ENCODE measurements at places on chromosomes 6 and 20.

DNA sequence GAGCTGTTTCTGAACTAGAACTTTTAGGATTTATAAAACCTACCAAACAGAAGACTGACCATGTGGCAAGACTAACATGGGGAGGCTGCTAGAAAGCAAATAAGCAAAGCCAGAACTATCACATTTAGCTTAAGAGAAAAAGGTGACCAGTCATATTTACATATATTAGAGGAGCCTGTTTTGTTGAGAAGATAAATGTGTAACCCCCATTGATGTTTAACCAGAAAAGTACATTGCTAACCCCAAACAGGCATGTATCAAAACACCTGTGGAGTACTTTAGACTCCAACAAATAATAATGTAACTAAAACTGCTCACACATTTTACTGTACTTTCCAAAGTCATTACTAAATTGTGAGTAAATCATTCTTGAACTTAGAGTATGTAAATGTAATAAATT is 35.0 kb downstream of the AKIRIN2 start:
- no peak for DNase-seq

DNA sequence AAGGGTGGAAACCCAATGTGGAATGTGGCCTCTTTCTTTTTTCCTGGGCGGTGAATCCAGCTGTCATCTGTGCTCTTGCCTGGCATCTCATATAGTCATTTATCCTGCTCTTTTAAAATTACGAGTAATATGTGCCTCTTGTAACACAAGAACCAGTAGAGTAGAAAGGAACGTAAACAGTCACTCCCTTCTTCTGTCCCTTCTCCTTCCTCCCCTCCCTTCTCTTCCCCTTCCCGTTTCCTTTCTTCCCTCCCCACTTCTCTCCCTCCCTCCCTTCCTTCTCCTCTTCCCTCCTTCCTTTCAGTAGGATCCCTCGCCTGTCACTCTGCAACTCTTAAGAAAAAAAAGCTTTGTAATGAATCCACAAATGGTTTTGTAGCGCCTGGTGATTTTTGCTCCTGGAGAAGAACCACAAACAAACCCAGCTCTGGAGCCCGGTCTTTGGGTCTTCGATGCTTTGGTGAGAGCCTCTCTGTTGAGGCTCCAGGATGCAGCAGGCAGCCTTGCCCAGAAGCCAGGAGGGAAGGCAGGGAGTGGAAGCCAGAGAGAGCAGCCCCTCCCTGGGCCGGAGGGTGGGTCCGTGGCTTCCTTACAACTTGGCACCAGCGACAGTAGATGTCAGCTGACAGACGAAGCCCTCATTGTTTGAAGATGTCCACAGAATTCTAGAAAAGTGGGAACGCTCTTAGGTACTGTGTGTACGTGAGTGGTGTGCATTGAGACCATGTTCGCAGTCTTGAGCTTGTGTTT is 15.0 kb downstream of the DUSP22 start:
- DNase-seq: no peak

DNA sequence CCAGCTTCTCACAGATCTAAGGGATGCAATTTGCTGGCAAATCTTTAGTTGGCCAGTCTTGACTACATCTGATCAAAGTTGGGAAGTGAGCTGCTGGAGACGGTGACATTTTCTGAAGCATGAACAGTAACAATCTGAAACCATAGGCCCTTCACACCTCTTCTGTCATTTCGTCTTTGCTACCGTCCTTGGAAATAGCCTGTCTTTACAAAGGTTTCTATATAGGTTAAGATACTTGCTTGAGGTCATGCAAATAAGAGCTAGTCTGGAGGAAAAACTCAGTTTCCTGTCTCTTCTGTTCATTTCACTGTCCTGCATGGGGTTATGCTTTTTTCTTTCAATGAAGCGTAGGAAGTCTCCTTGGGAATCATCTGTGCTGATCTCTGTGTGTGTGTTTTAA is 55.6 kb downstream of the CARMIL1 start:
- DNase-seq: no peak

GRCh38 chr20:58760856-58761255 is 68.3 kb downstream of the NPEPL1 start:
- DNase-seq: no peak

DNA sequence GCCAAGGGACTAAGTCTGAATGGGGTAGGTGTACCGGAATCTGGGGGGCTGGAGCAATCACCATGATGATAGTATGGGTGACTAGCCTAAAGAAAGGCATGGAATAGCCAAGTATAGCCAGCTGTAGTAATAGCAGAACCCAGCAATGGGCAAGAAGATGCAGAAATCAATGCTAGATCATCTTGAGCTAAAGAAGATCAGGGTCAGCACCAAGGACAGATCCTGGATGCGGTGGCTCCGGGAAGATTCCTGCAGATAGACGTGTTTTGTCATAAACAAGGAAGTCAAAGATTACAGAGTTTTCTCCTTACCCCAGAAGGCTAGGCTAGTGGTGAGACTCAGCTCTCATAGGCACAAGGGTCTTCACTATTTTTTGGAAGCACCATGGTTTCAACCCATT is 561.6 kb upstream of the CHD6 start:
- DNase-seq: no peak

GRCh38 chr6:25537349-25538018 is 114.5 kb upstream of the SCGN start:
- no peak for DNase-seq

DNA sequence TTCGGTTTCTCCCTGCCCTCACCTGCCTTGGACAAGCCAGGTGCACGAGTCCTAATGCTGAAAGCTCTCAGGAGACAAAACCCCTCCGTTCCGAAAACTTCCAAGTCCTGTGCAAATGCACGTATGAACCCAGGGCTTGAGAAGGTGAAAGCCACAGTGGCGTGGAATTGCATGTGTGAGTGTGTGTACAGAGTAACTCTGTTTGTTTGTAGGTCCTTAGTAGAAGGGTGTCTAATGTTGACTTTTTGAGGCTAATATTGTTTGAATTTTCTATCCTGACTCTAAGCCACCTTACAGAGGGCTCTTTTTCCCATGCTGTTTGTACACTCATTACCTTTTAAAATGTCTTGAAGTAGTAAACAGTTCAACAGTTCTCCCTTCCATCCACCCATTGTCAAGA is 129.1 kb downstream of the FOXA2 start:
- no peak for DNase-seq
